ENCODE measurements at places on chromosomes 6 and 20.

- no peak for DNase-seq
Measured at GRCh38 chr20:37523911-37524700, 3.1 kb downstream of the NNAT start.

- DNase-seq: no peak
Measured at GRCh38 chr6:46730921-46731461, 4.2 kb downstream of the PLA2G7 start.

GRCh38 chr6:143583542-143584327 lies 72.2 kb upstream of the FUCA2 start:
- DNase-seq: no peak

DNA sequence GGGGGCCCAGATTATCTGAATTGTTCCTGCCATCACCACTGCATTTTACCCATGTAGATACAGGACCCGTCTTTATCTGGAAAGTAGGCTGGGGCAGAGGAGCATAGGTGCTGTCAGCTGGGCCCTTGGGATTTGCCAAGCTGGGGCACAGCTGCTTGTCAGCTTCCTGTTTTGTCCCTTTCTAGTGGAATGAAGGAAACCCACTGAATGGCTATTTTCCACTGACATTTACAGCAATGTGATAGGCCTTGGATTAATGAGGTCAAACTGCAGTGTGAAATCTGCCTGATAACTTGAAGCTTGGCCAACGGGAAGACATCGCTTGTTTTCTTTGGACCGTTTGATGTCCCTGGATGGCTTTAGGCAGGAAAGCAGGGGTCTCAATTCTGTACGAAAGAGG lies 6.7 kb downstream of the PPP1R16B start:
- no peak for DNase-seq

DNA sequence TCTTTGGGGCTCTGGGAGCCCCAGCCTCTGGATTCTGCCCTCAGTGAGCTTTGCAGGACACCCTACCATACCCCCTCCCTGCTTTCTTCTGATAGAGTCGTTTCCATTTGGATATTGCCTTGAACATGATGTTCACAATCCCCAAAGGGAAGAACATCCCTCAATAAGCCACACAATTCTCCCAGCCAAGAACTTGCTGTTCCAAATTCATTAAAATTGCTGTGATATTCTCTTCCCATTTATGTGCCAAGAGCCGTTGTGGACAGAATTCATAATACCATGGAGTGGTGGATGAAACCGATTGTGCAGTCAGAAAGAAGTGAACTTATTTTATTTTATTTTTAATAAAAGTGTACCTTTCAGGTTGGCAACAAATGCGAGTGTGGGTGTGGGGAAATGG lies 95.8 kb downstream of the DHX35 start:
- no peak for DNase-seq

- no peak for DNase-seq
Measured at GRCh38 chr6:53868626-53869025, 73.8 kb downstream of the LRRC1 start.

- no peak for DNase-seq
Measured at GRCh38 chr6:90586546-90586835, 381 bp downstream of the MAP3K7 start.

DNA sequence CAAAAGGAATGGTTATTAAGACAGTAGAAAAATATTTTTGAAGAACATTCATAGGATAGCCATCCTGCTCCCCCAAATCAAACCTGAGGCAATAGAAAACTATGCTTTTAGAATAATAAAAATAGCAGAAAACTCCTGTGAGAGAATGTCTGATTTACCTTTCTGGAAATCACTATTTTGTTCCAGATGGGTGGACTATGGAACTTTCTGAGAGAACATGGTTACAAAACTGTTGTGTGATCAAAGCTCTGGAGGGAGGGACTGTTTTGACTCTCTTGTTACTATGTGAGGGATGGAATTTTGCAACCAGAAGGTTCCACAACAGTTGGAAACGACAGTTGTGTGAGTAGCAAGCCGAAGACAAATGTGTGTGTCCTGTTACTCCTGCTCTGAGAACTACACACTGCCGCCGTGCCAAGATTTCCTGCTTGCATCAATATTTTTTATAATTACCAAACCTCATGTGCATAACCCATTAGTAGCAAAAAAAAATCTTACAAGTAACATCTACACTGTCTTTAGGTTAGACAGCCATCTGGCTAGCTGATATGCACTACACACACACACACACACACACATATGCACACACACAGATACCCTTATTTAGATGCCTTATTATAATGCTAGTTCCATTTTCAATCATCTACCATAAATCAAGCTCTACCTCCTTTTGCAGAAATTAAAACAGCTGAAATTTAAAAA lies 11.0 kb upstream of the HIVEP1 start:
- DNase-seq: no peak

GRCh38 chr20:56689852-56690485 lies 60.9 kb downstream of the TFAP2C start:
- DNase-seq: no peak

DNA sequence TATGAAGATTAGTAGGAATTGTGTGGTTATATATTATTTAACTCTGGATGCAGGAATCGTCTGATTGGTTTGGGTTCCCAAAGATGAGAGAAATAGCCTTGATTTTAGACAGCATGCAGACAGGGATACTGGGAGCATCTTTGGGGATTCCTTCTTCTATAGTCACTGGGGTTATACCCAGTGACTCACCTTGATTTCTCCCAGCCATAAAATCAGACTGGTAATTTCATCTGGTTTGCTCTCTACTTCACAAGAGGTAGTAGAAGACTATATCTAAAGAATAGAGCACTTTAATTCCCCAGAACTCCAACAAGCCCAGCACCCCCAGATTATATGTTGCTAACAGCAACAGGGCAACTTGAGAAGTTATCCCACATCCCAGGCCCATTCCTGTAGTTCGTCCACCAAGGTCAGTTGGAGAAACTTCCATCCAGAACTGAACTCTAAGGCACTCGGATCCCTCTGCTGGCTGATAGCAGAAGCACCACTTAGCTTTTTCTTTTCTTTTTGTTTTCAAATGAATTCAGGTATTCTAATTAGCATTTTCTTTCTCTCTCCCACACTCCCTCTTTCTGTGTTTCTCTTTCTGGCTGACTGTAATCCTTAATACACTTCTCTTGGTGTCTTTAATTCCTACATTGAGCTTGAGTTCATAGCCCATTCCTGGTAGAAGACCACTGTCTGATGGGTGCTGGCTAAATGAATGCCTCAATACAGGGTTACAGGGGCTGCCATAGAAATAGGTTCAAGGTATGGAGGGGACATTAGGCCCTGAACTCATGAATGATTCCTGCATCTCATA lies 20.4 kb upstream of the EFHC1 start:
- peak; percentile 28 for DNase-seq

DNA sequence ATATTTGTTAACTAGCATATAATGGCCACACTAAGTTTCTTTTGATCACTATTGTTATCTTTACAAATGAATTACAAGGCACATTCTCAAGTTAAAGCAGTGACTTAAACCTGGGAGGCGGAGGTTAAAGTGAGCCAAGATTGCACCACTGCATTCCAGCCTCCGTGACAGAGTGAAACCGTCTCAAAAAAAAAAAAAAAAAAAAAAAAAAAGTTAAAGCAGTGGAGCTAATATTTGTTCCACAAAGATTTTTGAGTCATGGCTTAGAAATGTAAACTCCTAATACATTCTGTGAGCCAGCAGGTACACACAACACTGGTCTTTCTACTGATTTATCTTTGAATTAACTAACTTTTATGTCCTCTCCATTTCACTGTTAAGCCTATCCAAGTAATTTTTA lies 221.7 kb upstream of the HTR1E start:
- DNase-seq: no peak

DNA sequence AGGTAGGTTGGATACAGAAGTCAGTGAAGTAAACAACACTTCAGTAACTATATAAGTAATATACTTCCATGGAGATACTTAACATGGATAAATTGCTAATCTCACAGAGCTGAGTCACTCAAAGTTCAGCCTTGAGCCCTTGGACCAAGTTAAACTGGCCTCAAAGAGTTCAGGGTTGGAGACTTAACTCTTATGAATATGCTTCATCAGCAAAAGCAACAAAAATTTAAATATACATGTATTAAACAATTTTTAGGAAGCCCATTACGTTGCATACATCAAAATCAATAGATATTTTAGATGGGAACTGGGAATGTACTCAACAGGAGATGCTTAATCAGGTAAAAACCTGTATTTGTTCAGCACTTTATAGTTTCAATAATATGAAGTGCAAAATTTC lies 12.2 kb downstream of the MTCL3 start:
- no peak for DNase-seq

GRCh38 chr20:23926944-23927872 lies 47.7 kb upstream of the CST5 start:
- no peak for DNase-seq

- peak; percentile 42 for DNase-seq
Measured at GRCh38 chr6:77457720-77458349, 5.5 kb downstream of the HTR1B start.

- DNase-seq: no peak
Measured at GRCh38 chr6:55877283-55877682, 1.9 kb upstream of the BMP5 start.

- no peak for DNase-seq
Measured at GRCh38 chr6:43299338-43300293, 1.6 kb downstream of the SLC22A7 start.

DNA sequence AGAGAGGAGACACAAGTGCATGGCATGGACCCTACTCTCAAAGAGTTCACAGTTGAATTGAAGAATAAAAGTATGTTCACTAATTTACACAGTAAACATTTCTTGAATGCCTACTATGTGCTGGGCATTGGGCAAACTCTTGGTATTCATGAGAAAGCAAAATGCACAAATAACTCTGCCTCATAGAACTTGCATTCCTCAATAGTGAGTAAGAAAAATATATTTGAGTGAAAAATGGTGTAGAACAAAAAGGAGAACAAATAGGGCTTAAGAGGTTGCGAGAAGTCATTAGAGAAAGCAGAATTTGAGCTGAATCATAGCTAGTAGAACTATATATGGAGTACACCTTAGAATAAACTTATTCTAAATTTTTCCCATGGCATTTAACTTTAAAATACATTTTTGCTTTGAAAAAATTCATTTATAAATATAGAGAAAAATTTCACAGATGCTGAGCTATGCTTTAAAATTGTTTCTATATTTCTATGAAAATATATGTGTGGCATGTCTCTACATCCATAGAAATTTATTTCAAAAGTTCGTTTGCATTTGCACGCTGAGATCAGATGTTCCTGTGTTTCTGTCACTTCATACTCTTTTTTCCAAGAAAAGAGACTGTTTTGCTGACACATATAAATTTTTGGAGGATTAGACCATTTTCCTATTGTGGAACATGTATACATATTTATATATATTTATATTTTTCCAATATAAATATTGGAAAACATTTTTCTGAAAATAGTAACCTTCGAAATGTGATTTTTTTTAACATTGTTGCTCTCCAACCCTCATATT lies 236.1 kb downstream of the KCNQ5 start:
- DNase-seq: no peak

DNA sequence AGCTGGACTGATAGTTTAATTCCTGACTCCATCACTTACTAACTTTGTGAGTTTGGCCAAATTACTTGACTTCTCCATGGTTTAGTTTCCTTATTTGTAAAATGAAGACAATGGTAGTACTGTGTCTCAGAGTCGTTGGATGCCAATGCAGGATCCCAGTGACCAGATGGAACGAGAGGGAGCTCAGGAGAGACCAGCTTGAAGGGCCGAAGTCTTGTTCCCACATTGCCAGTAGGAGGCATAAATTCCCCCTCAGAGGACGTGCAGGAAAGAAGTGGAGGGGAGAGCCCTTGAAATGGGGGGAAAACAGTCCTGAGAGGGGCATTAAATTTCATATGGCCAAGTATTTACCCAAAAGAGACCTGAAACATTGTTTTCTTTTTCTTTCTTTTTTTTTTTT lies 2.1 kb upstream of the MUC22 start:
- no peak for DNase-seq

Data from stimulated activated CD4-positive, alpha-beta T cell treated with anti-CD3 and anti-CD28 coated beads, Interleukin-2, amount 100 ng/mL, for 24 hours (primary cell).